ENCODE measurements at places on chromosomes 6 and 20.

DNA sequence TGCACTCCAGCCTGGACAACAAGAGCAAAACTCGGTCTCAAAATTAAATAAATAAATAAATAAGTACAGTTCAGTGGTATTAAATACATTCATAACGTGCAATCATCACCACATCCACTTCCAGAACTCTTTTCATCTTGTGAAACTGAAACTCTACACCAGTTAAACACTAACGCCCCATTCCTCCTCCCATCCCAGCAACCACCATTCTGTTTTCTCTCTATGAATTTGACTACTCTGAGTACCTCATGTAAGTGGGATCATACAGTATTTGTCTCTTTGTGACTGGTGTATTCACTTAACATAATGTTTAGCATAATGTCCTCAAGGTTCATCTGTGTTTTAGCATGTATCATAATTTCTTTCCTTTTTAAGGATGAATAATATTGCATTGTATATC, 29.1 kb upstream of the SCML4 start:
- DNase-seq = no peak

DNA sequence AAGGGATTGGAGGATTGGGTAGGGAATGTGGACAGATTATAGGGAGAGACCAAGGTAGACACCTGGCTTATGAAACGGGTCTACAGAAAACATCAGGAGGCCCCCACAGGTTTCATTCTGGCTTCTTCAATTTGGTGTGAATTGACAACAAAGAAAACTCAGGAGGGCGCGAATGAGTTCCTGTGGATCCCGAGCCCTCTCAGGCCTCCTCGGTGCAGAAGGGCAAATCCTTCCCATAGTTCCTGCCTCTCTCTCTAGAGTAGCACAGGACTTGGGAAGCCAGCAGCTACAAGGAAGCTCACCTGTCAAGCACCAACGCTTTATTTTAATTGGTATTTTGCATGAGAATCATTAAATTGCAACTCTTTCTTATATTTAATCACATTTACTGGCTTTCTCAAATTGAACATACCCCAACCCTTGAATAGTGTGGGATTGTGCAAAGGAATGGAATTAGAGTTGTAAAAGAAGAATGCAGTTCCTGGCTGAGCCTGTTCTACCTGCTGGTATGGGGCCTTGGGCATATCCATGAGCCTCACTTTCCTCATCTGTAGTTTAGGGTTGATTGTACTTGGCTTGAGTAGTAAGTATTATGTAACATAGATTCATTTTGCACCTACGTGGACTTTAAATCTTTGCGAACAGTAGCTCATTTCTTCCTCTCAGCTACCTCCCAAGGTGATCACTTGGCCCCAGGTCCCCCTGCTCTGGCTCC, 56.4 kb upstream of the PHACTR2 start:
- no peak for DNase-seq

DNA sequence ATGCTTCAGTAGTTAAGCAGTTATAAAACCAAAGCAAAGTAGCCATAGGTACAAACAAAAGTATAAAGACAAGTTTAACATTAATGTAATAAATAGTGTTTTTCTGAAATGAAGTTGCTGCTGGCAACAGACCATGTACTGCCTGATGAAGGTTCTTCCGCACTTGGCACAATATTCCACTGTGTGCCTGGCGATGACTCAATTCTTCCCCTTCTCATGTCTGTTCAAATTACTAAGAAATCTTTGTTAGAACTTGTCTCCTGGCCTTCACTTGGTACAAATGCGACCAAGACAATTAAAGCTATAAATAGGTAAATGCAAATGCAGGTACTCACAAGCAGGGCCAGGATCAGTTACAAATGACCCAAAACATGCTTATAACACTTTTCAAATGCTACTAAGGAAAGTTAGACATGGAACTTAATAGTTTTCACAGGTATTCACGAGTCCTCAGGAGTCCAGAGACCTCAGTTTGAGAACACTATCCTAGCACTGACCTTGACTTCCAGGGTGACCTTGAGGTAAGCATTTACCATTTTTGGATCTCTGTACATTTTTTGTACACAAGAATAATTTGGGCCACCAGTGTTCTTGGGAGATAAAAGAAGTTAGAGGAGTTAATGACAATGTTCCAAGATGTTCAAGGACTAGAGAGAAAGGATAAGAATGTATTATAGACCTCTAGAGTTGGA, 8.1 kb upstream of the DDR1 start:
- DNase-seq = no peak

DNA sequence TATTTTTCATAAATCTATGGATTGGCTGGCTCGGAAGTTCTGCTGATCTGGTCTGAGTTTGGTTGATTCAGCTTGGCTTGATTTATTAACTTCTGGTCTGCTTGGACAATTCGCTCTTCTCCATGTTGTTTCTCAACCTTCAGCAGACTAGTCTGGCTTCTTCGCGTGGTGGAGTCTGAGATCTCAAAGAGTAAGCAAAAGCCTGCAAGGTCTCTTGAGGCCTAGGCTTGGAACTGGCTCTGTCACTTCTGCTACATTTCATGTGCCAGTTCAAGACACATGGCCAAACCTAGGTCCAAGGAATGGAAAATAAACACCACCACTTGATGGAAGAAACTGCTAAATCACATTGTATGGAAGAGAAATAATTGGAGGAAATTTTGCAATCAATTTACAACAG, 115.1 kb upstream of the JAG1 start:
- no peak for DNase-seq

- DNase-seq = no peak
Measured at GRCh38 chr6:151690768-151691562, 116.5 kb upstream of the ESR1 start.

DNA sequence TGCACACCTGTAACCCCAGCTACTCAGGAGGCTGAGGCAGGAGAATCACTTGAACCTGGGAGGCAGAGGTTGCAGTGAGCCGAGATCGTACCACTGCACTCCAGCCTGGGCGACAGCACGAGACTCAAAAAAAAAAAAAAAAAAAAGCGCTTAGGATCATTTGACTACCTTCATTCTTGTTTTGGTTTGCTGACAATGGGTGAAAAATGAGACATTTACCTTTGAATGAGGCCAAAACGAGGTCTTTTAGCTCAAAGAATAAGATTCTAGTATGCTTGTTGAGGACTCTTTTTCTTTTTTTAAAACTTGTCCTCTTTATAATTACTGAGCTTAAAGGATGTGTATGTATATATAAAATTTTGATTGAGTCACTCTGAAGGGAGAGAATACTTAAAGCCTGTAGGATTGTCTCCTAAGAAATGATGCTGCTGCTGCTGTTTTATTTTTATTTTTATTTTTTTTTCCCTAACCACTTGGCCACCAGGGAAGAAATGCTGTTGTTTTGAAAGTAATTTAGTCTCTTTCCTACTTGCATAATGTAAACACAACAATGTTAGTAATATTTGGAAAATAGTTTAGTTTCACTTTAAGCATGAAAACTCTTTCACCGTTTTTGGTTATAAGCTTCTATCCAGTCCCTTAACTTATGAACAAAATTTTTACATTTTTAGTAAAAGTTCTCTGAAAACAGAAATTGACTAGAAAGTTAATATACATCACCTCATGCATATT, 7.9 kb downstream of the UBR2 start:
- DNase-seq = no peak

GRCh38 chr20:58855506-58856389, 3.2 kb downstream of the GNAS start:
- DNase-seq = no peak

DNA sequence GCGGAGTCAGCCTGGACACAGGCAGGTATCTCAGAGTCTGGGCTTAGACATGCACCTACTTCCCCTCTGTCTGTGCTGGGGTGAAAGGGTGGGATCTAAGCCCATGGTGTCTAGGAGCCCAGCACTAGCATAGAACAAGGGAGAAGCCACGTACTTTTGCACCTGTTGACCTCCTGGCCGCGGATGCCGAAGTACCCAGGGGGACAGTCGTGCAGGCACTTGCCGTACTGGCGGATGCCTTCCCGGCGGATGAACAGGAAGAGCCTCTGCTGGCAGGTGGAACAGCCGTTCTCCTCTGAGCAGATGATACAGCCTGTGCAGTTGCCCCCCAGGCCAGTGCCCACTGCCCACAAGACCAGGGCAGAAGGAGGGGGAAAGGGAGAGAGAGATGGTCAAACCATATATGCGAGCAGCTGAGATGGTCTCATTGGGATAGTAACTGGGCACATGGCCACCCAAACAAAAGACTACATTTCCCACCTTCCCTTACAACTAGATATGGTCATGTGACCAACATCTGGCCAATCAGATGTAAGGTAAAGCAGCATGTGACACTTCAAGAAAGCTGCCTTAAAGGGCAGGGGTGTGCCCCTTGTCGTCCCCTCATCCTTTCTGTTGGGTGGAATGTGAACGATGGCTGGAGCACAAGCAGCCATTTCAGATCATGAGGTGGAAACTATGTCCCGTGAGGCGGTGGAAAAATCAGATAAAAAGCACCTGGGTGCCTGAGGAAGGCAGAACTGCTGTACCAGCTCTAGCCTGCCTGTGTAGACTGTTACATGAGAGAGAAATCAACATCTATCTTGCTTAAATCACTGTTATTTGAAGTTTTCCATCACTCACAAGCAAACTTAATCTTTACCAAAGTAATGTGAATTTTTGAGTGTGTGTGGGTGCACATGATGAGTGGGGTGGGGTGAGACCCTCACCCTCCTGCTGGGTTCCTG, 34.0 kb downstream of the RSPO4 start:
- no peak for DNase-seq

DNA sequence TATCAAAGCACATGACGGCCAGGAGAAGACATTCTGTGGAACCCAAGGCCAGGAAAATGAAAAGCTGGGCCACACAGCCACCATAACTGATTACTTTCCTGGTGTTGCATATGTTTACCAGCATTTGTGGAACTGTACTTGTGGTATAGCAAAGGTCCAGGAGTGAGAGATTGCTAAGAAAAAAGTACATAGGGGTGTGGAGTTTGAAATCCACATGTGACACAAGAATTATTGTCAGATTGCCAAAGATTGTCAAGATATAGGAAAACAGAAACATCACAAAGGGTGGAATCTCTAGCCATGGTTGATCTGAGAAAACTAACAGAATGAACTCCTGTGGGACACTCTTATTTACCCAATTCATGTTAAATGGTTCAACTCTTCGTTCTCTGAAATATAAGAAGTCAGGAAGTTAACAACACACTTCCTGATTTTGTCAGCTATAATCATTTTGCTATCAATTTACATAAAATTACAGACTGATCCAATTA, at the start of gene OR2B2:
Gene OR2B2 (minus strand): TSS at position 441 of the 491 bp plus-strand sequence. CDS start 77 bp downstream, at position 364.
- no peak for DNase-seq

DNA sequence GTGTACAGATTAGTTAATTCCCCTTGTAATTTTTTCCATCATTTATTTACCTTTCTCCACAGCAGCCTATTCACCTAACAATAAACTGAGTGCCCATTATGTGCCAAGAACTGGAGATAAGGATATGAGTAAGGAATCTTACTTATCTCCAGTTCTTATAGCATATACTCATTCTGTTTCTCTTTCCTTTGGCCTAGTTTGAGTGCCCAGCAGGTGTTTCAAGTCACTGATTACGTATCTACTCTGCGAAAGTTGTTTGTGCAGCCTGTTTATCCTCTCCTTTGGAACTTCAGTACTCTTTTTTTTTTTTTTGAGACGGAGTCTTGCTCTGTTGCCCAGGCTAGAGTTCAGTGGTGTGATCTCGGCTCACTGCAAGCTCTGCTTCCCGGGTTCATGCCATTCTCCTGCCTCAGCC, 17.3 kb upstream of the POU5F1 start:
- DNase-seq = no peak

GRCh38 chr6:156852858-156853216, 75.7 kb downstream of the ARID1B start:
- DNase-seq = no peak

GRCh38 chr20:44073011-44073674, 113.8 kb downstream of the JPH2 start:
- DNase-seq = no peak

GRCh38 chr6:166075925-166076324, 91.7 kb downstream of the TBXT start:
- DNase-seq = no peak

DNA sequence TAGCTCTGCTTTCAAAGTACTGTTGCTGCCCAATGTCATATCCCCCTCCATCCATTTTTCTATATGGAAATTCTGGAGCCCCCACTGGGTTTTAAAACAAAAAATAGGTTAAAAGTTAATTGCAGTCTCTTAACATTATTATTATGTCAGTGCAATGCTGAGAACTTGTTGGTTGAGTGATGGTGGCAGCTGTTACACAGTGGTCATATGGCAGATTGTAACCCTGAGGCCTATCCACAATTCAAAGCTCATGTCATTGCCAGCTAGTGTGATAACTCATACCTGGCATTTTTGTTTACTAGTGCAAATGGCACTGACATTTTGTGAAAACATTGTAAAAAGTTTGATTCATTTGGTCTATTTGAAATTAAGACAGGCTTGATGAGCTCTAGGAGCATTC, 305.7 kb upstream of the FLRT3 start:
- DNase-seq = no peak

GRCh38 chr20:13007596-13007995, 1.2 kb upstream of the SPTLC3 start:
- no peak for DNase-seq

- DNase-seq = peak; percentile 88
Measured at GRCh38 chr6:30915591-30915946, 1.5 kb downstream of the VARS2 start.

DNA sequence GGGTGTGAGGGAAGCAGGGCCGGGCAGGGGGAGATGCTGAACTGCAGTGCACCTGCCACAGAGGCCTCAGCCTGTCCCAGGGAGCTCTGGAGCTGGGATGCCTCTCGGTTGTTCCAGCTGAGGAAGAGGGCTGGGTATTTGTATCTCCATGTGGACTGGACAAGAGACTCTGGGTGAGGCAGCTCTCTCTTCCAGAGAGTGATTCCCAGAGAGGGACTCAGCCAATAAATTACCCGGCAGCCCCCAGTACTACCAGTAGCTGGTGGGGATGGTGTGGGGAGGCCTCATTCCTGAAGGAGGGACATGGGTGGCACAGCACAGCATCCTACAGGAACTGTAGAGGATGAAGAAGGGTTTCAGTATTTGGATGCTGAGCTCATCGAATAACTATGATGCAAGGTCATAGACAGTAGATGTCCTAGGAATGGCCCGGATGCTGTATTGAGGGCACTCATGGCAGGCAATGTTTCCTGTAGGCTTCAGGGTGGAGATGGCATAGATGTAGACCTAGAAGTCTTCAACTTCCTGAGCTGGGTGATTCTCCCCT, 1.4 kb downstream of the FGD2 start:
- DNase-seq = no peak

DNA sequence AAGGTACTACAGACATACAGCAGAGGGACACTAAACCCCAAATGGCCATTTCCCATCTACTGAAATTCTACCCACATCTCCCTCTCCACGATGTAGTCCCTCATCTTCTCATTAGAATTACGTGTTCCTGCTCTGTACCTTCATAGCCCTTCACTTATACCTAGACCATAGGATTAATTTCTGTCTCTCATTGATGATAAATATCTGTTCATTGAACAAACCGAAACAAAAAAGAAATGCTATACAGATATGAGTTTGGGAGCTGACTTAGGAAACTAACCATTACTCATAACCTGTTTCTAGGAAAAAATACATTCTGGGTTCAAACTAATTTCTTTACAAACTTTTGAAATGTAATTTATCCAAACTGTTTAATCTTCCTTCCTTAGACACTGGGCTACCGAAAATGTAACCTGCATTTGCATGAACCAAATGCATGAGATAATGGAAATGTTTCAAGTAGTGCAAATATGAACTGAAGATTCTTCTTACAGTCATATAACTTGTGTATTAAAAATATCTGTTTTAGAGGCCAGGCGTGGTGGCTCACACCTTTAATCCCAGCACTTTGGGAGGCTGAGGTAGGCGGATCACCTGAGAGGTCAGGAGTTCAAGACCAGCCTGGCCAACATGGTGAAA, 85.3 kb downstream of the GJA10 start:
- DNase-seq = no peak
